ENCODE measurements at places on chromosomes 1 and 21.

- no peak for DNase-seq
Observed at GRCh38 chr1:231053493-231054162, 13.6 kb upstream of the FAM89A start.

DNA sequence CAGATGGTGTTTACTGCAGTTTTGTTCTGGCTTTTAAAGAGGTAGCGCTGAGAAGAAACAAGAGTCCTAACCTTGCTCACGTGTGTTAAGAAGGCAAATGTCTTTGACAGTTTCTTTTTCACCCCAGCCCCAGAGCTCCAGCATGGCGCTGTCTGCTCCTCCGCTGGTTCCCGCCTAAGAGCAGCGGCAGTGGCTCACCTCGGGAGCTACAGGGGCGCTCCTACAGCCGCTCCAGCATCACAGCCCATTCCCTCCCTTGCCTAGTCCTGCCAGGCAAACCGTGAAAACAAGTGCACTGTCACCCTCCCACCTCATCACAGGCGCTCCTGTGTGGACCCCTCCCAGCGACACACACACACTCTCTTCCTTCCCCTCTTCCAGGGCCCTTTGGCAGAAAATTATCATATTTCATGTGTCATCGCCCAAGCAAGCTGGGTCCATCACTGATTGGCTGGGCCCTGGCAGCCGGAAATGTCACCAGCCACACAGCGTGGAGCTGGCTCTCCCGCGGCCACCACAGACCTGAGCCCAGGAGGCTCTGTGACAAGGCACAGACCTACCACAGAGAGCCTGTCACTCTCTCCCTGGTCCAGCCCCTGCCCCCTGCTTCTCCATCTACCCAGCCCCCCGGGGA is 1.2 kb upstream of the HIVEP3 start:
- DNase-seq: peak; percentile 37

GRCh38 chr1:160375788-160376524 is 9.1 kb downstream of the NHLH1 start:
- DNase-seq: no peak

DNA sequence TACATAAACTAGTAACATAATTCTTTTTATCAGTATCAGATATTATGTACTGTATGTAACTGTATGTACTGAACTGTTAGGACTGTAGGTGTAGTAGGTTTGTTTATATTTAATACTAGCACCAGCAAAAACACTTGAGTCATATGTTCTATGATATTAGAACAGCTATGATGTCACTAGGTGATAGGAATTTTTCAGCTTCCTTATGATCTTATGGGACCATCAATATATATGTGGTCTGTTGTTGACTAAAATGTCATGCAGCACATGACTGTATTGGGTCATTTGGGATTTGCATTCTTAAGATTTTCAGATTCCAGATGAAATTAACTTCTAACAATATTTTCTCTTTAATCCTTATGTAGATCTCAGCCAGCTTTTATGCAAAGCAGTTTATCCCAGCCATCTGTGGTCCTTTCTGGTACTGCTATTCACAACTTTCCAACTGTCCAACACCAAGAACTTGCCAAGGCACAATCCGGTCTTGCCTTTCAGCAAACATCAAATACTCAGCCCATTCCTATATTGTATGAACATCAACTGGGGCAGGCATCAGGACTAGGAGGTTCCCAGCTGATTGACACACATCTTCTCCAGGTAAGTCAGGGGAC is 38.3 kb upstream of the MYOCOS start:
- DNase-seq: no peak

- DNase-seq: no peak
Observed at GRCh38 chr1:63691701-63692425, 82.0 kb upstream of the ROR1 start.

GRCh38 chr1:172500207-172500606 is 32.7 kb upstream of the SUCO start:
- no peak for DNase-seq

- DNase-seq: no peak
Observed at GRCh38 chr1:34587761-34588160, 167.1 kb upstream of the GJB5 start.

GRCh38 chr1:15137809-15138208 is 15.7 kb upstream of the TMEM51 start:
- DNase-seq: no peak

- no peak for DNase-seq
Observed at GRCh38 chr21:35779690-35780570, 280.4 kb downstream of the SETD4 start.

Data from stimulated activated CD8-positive, alpha-beta memory T cell treated with anti-CD3 and anti-CD28 coated beads, Interleukin-2, amount 100 ng/mL, for 1 hour (primary cell).